ENCODE measurements at places on chromosomes 1 and 21.

DNA sequence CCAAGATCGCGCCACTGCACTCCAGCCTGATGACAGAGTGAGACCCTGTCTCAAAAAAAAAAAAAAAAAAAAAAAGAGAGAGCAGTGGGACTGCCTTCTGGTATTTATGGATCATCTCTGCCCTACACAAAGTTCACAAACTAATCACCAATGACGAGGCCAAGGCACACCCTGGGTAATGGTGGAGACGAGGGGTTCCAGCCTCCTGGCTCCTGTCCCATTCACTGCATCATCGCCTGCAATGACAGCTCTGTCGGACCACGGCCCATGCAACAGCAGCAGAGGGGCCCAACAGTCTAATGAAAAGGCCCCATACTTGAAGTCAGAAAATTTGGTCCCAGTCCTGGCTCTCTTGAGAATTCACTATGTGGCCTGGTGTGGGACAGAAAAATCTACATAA, 2.9 kb upstream of the BTG2 start:
- DNase-seq, result no peak

- no peak for DNase-seq
Measured at GRCh38 chr1:8625491-8625890, 191.9 kb downstream of the RERE start.

DNA sequence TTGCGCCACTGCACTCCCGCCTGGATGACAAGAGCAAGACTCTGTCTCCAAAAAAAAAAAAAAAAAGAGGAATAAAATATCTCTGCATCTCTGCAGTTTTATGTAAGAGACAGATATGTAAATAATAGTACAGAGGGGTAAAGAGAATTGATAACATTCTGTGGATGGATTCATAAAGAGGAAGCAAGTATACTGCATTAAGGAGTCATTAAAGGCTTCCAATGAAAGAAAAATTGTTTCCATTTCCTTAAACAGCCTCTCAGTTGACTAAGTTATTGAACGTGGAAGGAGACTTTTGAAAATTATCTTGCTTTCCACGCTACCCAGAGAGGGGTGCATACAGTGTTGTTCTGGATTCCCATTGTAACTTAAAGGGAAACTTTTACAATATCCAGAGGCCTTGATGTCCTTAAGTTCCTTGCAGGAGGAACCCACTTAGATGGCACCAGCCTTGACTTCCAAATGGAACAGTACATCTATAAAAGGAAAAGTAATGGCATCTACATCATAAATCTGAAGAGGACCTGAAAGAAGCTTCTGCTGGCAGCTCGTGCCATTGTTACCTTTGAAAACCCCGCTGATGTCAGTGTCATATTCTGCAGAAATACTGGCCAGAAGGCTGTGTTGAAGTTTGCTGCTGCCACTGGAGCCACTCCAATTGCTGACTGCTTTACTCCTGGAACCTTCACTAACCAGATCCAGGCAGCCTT, 13.8 kb downstream of the CEP350 start:
- no peak for DNase-seq

DNA sequence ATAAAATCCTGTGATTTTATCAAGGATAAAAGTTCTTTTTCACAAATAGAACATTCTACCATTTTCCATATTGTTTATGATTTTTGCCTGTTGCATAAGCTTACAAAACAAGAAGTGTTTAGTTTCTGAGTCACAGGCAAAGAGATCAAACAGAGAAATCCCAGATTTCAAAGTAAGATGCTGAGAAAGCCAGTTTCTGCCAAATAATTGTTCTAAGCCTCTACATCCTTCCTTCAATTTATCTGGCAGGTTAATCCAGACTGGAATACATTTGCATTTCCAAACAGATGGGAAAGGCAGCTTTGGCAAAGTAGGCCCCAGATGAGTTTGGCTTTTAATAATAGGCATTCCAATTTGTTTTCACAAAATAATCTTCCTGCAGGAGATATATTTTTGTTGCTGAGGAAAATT, 2.5 kb downstream of the SLC1A7 start:
- no peak for DNase-seq

DNA sequence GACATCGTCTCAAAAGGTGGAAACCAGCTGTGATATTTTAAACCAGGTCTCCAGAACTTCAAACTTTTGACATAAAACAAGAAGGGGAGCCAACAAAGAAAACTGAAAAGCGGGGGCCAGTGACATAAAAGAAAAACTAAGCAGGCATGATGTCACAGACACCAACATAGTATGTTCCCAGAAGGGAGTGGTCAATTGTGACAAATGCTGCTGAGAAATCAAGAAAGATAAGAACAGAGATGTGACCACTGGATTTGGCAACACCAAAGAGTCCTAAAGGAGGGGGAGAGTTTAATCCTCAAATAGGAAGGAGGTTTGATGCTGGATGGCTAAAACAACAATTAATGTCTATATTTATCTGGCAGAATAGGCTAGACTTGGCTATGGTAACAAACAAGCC, 2.3 kb upstream of the RNF19B start:
- DNase-seq, result no peak

DNA sequence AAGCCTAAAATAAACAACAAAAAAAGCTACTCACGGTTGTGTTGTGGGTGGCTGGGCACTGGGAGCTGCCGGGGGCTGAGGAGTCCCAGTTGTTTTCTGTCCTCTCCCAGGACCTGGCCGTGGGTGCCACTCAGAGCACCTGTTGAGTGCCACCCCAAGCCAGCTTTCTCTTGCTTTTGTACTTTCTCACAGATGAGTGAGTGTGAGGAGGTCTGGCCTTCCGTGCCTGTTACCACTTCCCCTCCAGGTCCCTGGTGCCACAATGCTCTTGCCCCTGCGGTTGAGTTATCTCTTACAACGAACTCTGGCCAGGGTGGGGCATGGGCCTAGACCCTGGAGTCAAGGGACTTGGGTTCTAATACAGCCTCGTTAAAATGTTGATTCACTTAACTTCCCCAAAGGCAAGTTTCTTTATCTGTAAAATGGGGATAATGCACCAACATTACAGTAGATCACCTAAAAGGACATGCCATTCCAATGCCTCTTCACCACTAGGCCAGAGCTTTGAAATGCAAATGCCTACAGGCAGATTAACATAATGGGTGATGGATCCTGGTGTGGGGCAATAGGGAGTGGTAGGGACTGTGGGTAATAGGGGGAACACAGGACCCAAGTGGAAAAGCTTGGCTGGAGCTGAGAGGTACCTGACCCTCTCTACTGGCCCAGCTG, at the start of gene CNR2:
CNR2 (minus strand) TSS at position 151 of the 669 bp plus-strand sequence. CDS start 37,745 bp downstream, outside the sequence.
- no peak for DNase-seq

DNA sequence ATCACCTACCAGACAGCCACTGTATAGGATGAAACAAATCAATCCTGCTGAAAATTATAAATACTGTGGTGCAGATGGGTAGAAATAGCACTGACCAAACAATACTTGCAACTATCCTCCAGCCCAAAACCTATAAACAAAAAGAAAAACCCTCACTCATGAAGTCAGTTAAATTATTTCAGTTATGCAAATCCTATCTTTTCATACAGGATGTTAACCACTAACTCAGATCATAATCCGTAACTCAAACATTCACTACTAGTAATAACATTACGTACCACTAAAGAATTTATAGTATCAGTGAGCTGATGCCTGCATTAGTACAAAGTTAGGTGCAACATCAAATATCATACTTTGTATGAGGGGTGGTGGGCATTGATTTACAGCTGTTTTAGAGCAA, 2.6 kb downstream of the NDC1 start:
- peak; percentile 76 for DNase-seq

DNA sequence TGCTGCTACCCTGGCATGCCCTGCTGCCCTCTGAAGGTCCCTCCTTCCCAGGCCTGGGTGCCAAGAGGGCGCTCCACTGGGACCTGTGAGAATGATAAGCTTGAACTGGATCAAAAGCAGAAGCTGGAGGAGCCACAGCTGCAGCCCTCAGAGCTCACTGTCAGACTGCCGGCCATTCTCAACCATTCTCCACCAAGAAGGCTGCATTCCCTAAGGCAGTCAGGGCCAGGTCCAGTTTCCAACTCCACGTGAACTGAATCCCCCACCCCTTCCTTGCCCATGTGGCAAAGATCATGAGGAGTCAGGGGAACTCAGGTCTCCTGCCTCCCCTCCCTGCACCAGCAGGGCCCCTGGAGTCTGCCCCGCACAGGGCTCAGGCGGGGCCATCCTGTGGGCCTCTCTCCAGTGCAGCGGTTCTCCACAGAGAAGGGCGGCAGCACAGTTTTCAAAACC, 19.5 kb downstream of the SLC1A7 start:
- no peak for DNase-seq

DNA sequence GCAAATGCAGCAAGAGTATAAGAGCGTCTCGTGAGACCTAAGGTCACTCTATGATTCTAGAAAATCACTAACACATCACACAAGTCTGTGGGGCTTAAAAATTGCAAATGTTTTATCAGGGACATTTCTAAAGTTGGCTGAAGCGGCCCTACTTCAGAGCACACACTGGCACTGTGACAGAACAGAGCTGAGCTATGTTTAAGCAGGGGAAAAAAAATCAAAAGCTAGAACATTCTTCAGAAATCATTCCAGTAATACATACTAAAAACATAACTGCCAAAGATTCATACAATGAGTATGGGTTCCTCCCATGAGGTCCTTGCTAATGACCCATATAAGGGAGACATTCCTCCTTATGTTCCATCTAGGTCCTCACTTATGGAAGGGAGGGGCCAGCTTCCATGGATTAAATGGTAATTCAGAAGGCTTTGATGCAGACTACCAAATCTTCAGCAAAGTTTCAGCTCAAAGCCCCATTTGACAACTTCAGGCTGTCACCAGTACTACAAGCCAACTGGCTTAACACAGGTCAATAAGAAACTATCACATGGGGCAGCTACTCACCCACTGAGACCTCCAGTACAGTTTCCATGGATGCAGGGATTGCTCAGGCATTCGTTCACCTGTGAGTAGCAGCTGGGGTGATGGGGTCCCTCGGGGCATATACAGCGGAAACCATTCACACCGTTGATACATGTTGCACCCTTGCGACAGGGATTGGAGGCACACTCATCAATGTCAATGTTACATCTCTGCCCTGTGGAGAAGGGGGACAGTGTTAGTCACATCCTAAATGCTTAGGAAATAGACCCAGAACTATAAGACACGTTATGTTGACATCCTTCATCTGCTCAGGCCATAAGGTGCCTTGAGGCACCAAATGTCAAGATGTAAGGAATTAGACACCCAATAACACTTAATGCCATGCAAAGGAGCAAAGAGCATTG, 58.4 kb upstream of the ADAM30 start:
- DNase-seq, result peak; percentile 4

- no peak for DNase-seq
Measured at GRCh38 chr1:198655459-198656121, 16.8 kb downstream of the PTPRC start.

- no peak for DNase-seq
Measured at GRCh38 chr1:201614262-201615015, 75.5 kb downstream of the NAV1 start.

DNA sequence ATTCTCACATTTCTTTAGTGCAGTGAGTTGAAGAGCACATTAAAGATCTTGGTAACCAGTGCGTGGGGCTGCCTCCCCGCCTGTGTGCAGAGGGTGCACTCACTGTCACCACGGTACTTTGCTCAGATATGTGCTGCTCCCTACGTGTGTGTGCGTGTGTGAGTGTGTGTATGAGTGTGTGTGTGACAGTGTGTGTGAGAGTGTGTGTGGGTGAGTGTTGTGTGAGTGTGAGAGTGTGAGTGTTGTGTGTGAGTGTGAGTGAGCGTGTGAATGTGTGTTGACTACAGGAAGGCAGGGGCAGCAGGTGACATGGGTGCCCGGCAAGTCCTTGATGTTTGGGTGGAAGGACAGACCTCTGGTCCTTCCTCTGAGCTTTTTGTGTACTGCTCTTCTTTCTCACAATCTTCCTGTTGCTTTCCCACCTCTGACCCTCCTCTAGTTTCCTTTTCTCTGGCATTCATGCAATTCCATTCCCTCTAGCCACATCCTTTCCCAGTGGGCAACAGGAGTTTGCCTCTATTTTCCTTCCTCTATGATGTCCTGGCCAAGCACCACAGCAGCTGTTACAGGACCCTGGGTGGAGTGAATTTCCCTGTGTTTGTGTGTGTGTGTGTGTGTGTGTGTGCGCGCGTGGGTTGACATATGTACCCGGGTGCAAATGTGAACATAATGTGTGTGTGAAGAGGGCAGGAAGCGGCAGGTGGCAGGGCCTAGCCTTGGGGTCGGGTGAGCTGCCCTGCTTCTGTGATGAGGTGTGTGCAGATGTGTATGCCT, 19.8 kb downstream of the LHX4 start:
- no peak for DNase-seq

DNA sequence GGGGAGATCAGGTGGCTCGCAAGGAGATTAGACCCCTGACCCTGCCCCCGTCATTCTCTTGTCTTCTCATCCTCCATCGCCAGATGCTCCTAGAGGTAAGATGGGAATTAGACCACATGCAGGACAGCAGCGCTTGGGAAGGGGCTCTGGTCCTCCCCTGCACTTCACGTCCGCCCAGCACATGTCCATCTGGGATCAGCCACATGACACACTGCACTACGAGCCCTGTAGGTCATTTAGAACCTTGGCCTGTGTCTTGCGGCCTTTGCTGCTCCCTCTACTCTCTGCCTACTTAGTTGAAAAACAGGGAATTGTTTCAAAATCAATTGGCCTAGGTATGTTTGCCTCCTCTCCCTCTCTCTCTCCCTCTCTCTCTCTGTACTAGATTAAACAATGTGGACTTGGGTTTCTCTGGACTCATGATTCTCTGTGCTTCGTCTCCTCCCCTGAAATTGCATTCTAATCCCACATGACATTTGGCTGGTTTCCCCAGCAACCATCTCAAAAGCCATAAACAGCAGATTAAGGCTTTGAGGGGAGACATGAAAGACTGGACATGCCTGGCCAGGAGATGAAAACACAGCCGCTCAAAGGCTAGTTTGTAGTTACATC, 3.8 kb upstream of the NCMAP start:
- DNase-seq, result peak; percentile 13

DNA sequence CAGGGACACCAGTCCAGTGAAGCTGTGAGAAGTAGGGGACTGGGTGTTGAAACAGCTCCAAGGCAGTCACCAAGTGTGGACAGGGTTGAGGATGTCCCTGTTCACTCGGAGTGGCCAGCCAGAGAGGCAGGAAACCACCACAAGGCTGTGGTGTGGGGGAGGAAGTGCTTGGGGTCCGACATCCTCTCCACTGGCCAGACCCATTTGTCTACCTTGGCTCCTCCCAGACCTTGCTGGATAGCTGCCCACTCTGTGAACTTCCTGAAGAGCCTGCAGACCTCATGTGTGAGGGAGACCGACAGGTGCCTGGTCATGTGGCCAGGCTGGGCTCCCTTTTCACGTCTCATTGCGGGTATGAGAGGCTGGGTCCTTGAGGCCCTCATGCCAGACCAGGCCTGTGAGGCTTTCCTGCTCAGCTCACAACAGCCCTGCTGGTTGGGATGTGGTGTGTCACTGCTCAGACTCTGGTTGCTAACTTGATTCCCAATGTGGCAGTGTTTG, 21.8 kb downstream of the CYP4B1 start:
- no peak for DNase-seq

- DNase-seq, result peak; percentile 59
Measured at GRCh38 chr21:36246080-36246631, 73.8 kb upstream of the MORC3 start.

Measured in NCI-H526 (cell line).